ENCODE measurements at places on chromosomes 1 and 21.

GRCh38 chr1:112961072-112961471 is 5.1 kb upstream of the SLC16A1 start:
- no peak for DNase-seq

GRCh38 chr21:36973986-36974850 is 7.7 kb upstream of the HLCS start:
- DNase-seq = no peak

- DNase-seq = peak; percentile 71
Measured at GRCh38 chr1:36034692-36035091, 49.2 kb upstream of the TEKT2 start.

- no peak for DNase-seq
Measured at GRCh38 chr1:153119491-153119971, 6.2 kb upstream of the SPRR2F start.

DNA sequence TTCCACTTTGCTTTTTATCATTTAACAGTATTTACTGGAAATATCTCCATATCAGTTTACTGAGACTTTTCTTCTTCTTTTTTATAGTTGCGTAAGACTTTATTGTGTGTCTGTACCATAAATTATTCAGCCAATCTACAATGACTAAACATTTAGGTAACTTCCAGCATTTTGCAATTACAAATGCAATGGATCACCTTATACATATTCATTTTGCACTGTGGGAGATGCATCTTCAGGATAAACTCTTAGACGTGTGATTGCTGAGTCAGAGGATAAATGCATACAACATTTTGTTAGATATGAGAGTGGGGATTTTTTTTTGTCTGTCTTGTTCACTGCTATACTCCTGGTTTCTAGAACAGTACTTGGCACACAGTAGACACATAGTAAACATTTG is 95.7 kb upstream of the GCLM start:
- no peak for DNase-seq

GRCh38 chr1:27824411-27824810 is 6.2 kb upstream of the PPP1R8 start:
- no peak for DNase-seq

- peak; percentile 28 for DNase-seq
Measured at GRCh38 chr1:21175670-21176581, 771 bp downstream of the EIF4G3 start.

- DNase-seq = peak; percentile 40
Measured at GRCh38 chr1:220307607-220308006, 35.4 kb upstream of the RAB3GAP2 start.

DNA sequence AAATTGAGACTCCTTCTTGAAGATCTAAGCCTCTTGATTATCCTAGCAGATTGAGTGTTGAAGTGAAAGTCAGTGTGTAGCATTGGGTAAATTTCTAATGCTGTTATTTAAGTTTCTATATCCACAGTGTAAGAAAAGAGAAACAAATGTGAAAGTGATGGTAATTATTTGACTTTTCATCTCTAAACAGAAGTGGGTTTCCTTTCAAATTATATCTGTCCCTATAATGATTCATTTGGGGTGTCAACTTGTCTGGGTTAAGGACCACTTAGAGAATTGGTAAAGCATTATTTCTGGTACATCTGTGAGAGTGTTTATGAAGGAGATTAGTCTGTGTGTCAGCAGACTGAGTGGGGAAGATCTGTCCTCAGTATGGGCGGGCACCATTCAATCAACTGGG is 133.0 kb upstream of the HMCN1 start:
- DNase-seq = no peak

- peak; percentile 47 for DNase-seq
Measured at GRCh38 chr1:244221991-244222390, 170.9 kb downstream of the ZBTB18 start.

GRCh38 chr1:184632415-184633175 is 122.1 kb downstream of the EDEM3 start:
- no peak for DNase-seq

- DNase-seq = peak; percentile 75
Measured at GRCh38 chr1:178037510-178038253, 56.2 kb upstream of the RASAL2 start.
